ENCODE measurements at places on chromosomes 7 and 10.

- no peak for DNase-seq
Observed at GRCh38 chr7:50226669-50227068, 77.8 kb upstream of the IKZF1 start.

- no peak for DNase-seq
Observed at GRCh38 chr10:71222601-71223346, 10.4 kb downstream of the UNC5B start.

GRCh38 chr7:116037401-116037800, 6.8 kb upstream of the TFEC start:
- no peak for DNase-seq

DNA sequence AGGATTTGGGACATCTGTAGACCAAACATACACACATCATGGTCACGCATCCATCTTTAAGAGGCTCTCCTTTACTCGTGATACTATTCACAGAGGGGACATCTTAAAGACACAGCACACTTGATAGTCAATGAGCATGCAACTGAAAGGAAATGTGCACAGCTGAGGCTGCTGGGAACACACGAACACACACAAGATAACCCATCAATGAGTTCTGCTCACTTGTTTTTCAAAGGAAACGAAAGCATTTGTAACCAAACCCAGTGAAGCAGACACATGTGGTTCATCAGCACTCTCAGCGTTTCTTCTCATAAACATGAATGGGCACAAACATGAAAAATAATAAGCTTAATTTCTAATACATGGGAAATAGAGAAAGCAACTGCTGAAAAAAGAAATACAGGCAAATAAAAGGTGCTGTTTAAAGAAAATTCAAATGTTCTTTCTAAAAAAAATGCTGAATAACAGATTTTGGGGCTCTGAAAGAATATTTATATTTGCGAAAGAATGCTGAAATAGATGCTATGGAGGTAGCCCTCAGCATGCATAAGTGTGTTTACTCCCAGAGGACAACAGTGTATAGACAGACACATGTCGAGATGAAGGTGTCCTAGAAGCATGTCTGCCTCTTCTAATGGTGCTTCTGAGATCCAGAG, 59.7 kb upstream of the LAMB4 start:
- no peak for DNase-seq

DNA sequence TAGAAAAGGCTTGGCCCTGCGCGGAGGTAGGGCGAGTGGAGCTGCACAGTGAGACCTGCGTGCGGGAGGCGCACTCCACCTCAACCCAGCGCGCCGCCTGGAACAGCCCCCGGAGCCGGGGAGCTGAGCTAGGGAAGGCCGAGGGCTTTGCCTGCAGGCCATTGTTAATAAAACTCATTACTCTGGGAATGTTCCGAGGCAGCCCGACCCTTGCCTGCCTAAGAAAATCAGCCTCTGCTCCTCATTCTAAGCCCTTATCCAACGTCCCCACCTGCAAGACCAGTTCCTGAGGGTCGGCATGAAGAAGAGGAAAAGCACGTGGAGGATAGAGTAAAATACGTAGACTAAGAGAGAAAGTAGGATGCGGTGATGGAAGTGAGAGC, 55.3 kb downstream of the C7orf25 start:
- peak; percentile 50 for DNase-seq

DNA sequence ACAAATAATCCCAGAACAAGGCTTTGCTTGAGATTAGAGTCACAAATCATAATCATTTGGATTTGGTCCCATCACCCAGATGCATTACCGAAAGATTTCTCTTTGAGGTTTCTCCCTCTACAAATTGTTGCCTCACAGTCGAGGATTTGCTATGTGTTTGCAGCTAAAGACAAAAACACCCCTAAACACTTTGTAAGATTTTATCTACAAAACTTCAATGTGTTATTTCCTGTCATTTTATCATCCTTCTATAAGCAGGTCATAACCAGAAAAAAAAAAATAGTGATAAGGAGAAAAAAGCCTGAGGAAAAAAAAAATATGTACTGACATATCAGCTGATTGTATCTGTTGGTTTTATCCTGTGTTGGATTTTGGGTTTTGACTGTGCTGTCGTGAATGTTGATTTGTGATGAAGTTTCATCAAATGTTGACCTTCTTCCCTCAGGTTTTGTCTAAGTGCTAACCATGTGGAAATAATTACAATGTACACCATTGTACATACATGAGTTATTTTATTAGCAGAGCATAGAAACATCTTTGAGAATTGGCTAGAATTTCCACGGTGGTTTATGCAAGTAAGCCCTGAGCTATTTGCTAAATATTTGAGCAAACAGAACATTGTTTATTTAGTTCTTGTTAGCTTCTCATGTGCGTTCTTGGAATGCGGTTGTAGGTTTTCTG, 274.4 kb downstream of the NEBL start:
- DNase-seq: no peak

- no peak for DNase-seq
Observed at GRCh38 chr7:2824678-2825461, 19.2 kb downstream of the GNA12 start.

- DNase-seq: no peak
Observed at GRCh38 chr7:94584113-94584512, 71.8 kb downstream of the SGCE start.

- no peak for DNase-seq
Observed at GRCh38 chr10:28020993-28021982, 22.4 kb upstream of the ODAD2 start.

DNA sequence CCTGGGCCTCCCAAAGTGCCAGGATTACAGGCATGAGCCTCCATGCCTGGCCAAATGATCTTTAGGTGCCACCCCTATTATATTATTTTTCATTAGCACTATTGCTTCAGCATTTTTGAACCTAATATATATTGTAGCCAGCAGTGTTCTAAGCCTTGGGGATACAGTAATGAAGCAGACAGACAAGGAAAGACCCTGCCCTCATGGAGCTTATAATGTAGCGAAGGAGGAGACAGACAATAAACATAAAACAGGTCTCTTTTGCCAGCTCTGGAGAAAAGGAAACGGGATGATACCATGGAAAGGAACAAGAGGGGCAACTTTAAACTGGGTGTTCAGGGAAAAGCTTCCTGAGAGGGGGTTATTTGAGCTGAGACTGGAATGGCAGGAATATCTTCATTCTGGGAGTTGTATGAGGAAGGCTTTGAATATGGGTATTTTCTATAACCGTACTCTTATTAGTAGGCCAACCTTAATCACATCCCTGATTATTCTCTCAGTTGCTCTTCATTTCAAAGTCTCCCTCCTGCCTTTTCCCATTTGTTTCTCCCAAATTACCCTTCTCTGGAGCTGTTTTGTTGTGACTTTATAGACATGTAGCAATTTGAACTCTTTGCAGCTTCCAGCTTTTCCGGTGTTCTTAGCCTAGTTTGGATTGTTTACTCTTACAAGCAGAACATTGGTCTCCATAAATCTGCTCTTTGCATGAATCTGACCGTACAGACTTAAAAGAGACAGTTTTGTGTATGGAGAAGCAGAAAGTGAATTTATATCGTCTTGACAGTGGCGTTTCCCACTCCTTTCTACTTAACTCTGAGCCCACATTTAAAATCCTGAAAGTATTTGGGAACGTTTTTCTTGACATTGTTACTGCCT, 19.0 kb downstream of the PRKAR2B start:
- DNase-seq: no peak

- no peak for DNase-seq
Observed at GRCh38 chr7:80596933-80597517, 41.4 kb upstream of the CD36 start.

GRCh38 chr7:36658335-36659171, 65.7 kb downstream of the AOAH start:
- DNase-seq: no peak

DNA sequence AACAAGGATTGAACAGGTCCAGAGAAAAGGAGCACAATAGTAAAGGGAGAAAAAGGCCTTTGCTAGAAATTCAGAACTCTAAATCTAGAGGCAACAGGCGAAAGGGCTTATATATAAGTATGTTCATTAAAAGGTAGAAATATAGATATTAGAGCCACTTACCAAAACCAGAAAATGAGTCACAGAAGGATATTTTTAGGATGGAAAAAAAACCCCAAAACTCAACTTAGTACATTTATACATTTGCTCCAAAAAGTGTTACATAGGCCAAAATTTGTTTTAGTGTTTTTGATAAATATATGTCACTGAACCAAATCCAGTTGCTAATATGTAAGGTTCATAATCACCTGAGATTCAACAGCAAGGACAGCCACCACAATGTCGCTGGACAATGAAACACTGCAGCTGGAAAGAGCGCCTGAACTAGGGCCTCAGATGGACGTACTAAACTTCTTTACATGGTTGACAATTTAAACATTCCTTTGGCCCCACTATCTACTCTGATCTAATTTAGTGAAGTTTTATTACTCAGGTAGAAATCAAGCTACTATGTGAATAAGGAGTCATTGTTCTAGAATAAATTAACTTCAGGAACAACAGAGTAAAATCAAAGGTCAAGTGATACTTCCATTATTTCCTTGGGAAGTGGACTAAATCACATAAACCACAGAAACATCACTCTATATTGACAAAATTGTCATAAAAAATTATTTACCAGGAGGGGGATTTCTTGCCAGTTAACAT, 10.9 kb downstream of the FAM3C start:
- no peak for DNase-seq

DNA sequence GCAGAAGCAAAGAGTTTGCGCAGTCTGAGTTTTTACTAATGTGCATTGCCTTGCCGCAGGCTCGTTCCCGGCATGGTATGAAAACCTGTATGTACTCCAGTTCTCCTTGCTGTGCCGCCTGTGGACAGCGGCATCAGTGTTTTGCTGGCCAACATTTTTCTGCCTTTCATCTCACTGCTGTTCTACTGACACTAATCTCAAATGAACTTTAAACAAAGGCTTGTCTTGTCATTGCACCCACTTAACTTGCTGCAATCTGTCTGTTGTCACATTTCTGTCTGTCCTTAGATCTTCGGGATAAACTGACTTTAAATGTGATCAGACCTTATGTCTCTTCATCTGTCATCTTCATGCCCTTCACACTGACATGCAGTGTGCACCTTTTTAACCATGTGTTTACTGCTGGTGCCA, 71.7 kb upstream of the ZNRF2 start:
- no peak for DNase-seq

GRCh38 chr7:134140889-134141867, 14.0 kb downstream of the LRGUK start:
- peak; percentile 80 for DNase-seq

- no peak for DNase-seq
Observed at GRCh38 chr10:114071178-114071577, 27.5 kb downstream of the ADRB1 start.

- DNase-seq: no peak
Observed at GRCh38 chr7:18119985-18120384, 92.3 kb upstream of the PRPS1L1 start.

GRCh38 chr10:4013651-4014121, 228.7 kb upstream of the KLF6 start:
- DNase-seq: no peak

DNA sequence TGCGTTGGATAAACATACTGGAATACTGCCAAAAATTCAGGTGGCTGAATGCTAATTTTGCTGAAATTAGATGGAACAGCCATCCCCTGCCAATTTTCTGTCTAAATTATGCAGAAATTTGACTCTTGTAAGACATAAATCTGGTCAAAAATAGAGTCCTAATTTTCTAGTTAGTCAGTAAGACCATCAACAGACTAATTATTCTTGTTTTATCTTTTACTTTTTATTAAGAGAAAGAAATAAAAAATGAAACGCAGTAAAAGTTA, 110.3 kb upstream of the GATA3 start:
- DNase-seq: no peak

- DNase-seq: peak; percentile 41
Observed at GRCh38 chr7:156560696-156561095, 79.9 kb upstream of the RNF32 start.

DNA sequence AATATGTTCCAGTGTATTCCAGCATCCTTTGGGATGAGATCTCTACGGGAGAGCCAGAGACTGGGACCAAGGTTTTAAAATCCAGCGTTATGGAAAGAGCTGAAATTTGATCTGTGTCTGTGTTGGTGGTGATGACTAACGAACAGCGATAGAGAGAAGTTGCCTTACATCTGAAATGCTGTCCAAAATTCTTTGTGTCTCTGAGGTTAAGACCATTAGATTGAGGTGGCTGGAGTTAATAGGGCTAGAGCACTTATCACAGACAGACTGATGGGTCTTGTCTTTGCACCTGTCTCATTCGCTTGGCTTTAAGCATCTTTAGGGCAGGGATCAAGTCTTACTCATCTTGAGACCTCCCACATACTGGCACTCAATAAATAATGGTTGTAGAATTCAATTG, 41.0 kb upstream of the RAPGEF5 start:
- no peak for DNase-seq

GRCh38 chr10:54081950-54082349, 719.1 kb downstream of the PCDH15 start:
- DNase-seq: no peak

- DNase-seq: no peak
Observed at GRCh38 chr7:88539518-88539917, 220.0 kb upstream of the ZNF804B start.

DNA sequence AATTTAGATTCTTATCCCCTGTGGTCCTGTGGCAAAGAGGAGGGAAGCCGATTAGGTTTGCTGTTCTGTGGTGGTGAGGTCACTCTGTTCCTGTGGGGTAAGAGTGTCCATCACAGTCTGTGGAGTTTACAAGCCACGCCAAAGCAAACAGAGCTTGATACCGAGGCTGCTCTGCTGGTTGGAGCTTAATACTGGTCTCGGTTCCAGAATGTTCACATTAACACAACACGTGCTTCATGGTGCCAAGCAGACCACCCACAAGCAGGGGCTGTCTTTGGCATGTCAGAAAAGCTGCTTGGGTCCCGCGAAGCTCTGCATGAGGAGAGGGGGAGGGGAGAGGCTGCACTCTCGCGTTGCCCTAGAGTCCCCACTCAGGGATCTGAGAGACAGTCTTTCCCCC, 47.5 kb downstream of the DNAJB6 start:
- DNase-seq: no peak

DNA sequence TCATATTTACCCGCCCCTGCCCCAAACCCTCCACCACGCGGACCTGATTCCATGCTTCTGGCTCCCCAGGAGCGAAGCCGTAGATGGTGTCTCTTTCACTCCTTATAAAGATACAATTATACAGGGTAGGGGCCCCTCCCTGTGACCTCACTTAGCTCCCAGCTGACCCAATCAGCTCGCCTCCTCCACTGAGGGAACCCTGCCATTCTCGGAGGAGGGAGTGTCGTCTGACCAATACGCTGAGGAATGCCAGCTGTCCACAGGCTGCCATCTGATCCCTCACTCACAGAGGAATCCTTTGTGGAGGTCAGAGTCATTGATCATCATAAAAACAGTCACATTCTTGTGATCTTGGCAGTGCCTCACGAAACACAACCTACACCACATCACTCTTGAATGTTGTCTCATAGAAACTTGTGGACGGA, 67.5 kb upstream of the INSIG1 start:
- DNase-seq: peak; percentile 39

GRCh38 chr10:35448687-35449662, 112.7 kb downstream of the CCNY start:
- peak; percentile 57 for DNase-seq

DNA sequence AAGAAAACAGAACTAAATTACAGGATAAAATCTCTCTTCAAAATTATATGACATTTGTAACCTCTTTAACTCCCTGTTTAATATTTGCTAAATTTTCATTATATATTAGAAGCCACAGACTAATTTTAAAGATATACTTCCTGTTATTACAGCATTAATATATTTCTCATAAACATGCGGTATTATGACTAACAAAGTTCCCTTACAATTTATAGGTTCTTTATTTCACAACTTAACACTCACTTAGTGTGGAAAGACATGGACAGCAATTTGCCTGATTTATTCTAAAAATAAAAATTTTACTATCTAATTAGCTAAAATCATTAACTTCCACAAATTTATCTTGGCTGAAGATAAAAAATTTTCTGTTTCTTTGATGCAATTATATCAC, 29.0 kb downstream of the CTNNA3 start:
- no peak for DNase-seq

- no peak for DNase-seq
Observed at GRCh38 chr7:22555476-22555875, 55.5 kb upstream of the STEAP1B start.

All from head of caudate nucleus (tissue), 42 donors.